Hematopoietic multipotent progenitor cell (in vitro differentiated cells): ENCODE measurements at places on chromosomes 13 and 19. TPM values are rescaled to one million over a fixed set of nuclear protein-coding genes. Genes with fewer than 3 reads are reported as not detected.

Gene ZNF433
- 1.3 TPM for total RNA-seq

Gene CYP2B6
- total RNA-seq: not detected

Gene OR7E24
- total RNA-seq: not detected

Gene KCNN1
- under 0.01 TPM for total RNA-seq

Gene IZUMO2
- not detected for total RNA-seq

Gene FFAR3
- total RNA-seq: 0.54 TPM

Gene PLPP2
- total RNA-seq: 1.1 TPM
